Stimulated activated CD8-positive, alpha-beta memory T cell treated with anti-CD3 and anti-CD28 coated beads, Interleukin-7, amount 100 ng/mL, for 1 hour (primary cell): ENCODE measurements at places on chromosomes 3 and 15.

DNA sequence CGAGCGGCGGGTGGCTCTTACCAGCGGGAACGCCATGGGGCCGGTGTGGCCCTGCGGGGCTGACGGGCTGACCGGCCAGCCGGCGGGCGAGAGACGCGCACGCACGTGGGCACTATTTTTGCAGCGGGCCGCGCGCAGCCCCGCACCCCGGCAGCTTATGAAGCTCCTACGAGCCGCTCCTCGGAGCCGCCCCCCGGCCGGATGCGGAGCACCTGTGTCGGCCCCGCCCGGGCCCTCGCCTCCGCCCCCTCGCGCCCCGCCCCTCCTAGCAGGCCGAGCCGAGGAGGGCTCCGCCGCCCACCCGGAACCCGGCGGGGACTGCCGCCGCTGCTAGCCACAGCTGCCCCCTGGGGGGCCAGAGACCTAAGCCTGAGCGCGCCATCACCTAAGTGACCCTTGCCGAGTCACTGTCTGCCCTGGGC, 683 bp upstream of the CPEB1 start:
- DNase-seq, result peak; percentile 20

DNA sequence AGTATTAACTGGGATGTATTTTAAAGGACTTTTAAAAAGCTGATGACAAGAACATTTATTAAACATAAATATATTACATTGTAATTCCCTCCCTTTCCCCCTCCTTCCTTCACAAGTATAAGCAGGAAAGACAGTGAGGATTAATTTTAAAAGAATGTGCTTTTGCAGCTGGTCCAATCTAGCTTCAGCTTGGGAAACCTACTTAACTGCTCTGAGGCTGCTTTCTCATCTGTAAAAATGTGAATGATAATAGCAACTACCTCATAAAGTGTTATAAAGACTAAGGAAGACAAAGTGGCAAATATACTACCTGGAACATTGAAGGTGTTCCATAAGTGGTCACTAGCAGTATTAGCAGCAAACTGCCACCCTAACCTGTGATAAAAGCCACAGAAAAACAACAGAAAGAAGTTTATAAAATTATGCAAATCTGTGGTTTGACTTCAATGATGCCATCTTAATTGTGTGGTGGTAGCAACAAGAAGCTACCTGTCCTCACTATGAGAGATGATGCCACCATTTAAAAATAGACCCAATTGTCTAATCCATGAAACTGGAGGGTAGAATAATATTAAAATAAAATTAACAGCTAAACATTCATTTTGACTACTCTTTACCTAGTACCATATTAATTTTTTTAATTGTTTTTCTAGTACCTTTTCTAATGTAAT, 20.0 kb downstream of the DHX36 start:
- no peak for DNase-seq

DNA sequence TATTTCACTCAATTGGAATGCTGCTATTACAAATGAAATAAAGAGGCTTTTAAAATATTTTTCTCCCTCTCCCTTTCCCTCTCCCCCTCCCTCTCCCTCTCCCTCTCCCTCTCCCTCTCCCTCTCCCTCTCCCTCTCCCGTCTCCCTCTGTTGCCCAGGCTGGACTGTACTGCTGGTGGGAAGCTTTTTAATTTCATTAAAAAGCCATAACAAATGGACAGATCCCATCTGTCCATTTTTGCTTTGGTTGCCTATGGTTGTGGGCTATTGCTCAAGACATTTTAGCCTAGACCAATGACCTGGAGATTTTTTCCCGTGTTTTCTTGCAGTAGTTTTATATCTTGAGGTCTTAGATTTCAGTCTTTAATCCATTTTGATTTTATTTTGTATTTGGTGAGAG, 107.2 kb upstream of the LRRC3B start:
- DNase-seq, result no peak

DNA sequence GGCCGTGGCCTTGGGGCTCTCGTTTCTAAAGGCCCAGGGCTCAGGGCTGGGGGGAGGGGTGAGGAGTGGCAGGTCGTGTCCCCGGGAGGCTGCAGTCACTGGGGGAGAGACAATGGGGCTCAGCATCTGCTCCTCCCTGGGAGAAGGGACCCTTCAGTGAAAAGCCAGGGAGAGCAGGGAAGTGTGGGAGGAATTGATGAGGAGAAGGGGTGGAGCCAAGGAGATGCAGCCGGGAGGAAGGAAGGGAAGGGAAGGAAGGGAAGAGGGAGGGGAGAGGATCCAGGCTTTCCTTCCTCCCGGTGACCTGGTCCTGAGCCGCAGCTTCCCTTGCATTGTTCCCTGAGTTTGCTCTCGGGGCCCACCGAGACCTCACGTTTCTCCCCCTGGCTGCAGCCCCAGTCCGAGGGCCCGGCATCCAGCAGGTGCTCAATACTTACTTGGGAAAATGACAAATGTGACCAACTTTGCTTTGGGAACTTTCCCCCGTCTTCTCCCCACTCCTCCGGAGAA, 1.4 kb upstream of the ZNF710 start:
- DNase-seq, result no peak

DNA sequence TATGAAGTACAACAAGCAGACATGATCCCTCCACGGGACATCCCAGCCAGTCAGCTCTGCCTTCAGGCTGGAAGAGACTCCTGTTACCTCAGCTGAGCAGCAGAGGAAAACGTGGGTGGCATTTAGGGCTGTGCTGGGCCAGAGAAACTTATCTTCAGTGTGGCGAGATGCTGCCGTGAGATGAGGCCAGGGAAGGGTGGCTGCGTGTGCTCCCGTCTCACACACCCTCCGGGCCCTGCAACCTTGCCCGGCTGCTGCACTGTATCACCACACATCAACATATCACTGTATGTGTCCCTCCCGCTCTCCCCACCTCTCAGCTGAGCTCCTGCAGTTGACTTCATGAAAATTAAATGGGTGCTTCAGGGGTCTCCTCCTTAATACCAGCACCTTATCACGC, 23.4 kb downstream of the BMF start:
- DNase-seq, result no peak

- DNase-seq, result no peak
Observed at GRCh38 chr3:11698326-11699082, 54.8 kb upstream of the VGLL4 start.

DNA sequence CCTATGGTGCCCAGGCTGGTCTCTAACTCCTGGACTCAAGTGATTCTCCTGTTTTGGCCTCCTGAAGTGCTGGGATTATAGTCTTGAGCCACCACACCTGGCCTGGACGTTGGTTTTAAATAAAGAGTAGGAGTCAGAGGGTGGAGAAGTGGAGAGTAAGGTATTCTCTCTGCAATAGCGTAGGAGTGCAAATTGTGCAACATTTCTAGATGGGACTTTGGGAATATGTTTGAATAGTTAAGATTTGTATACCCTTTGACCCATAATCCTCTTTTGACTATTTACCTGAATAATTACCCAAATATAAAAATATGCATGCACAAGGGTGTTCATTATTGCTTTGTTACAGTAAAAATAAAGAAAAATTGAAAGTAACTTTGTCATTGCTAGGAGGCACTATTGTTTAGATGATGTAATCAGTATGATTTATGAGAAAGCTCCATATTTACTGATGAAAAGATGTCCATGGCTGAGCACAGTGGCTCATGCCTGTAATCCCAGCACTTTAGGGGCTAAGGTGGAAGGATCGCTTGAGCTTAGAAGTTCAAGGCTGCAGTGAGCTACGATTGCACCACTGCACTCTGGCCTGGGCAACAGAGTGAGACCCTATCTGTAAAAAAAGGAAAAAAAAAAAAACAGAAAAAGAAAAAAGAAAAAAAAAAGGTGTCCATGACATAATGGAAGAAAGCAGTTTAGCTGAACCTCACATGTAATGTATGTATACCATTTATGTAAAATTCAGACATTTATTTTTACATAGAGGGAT, 15.1 kb upstream of the XYLB start:
- DNase-seq, result no peak

DNA sequence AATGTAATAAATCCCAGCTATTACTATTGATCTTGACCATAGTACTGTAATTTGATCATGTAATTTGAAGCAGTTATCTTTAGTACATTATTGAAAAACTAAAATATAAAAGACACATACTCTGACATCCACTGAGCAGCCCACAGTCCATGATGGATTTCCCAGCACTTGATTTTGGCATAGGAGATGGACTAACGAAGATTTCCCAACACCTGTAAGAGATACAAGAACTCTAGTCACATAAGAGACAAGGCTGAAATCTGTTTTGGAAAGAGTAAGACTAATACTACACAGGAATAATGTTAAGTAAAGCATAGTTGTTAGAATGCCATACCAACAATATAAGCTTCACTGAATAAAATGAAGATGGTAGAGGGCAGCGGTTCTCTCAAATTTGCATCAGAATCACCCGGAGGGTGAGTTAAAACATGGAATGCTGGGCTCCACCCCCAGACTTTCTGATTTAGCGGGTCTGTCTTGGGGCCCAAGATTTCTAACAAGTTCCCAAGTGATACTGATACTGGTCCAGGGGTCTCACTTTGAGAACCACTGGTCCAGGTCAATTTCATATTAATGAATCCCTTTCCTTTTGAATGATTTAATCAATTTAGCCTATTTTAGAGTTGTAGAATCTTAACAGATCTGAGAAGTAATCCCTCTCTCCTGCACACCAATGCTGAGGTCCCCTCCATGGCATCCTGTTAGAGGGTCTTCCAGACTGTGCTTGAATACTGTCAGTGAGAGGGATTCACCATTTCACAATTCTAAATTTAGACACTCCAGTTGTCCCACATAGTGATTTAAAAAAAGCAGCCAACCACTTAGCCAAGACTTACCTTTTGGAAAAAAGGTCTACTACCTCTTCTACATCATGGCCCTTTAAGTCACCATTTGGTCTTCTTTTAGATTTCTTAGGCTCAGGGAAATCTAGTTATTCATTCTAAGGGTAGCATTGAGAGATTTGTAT, 11.5 kb downstream of the RABL3 start:
- no peak for DNase-seq

DNA sequence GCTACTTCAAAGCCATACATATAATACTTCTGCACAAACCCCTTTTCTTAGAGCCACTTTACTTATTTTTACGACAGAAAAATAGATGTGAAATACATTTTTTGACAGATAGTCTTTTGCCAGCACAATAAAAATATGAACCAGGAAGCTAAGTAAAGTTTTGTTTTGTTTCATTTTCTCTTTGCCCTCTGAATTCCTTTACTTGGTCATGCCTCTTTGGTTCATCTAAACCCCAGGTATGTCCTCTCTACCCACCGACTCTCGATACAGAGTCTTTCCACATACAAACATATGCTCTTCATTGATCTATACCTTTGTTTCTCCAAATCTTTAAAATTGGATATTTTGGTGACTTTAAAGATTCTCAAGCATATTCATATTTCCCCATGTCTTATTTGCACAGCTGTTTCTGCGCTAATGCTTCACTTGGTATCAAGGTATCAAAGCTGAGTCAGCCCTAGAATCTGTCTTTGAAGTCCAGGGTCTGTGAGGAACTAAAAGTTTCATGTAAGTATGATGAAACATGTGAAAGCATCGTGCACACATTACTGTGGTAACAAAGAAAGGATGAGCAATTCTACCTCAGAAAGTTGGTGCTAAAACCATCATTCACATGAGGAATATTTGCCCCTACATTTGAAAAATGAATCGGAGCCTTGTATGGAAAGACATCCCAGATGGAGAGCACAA, 845.4 kb downstream of the NAALADL2 start:
- no peak for DNase-seq

- no peak for DNase-seq
Observed at GRCh38 chr3:126983276-126983652, 349 bp downstream of the PLXNA1 start.

- no peak for DNase-seq
Observed at GRCh38 chr3:161339517-161340500, 31.5 kb downstream of the SPTSSB start.

GRCh38 chr3:103167850-103168249, 733.0 kb downstream of the ZPLD1 start:
- DNase-seq, result no peak

DNA sequence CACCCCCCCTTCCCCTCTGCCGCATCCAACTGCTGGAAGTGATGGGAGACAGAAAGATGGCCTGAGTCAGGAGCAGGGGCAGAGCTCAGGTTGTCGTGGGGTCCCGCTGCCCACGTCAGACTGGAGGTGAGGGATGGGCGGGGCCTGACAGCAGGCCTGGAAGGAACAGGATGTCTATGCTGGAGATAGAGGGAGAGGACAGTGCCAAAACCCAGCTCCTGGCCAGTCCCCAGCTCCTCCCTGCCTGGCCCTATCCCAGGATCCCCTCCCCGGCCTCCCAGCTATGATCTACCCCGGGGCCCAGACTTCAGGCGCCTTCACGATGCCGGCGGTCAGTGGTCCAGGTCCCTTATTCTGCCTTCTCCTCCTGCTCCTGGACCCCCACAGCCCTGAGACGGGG, at the start of gene LMAN1L:
TSS of gene LMAN1L (plus strand) at position 303 of the 400 bp plus-strand sequence. CDS start at position 323, 20 bp downstream.
- no peak for DNase-seq

- no peak for DNase-seq
Observed at GRCh38 chr15:39730552-39730951, 52.1 kb downstream of the FSIP1 start.

DNA sequence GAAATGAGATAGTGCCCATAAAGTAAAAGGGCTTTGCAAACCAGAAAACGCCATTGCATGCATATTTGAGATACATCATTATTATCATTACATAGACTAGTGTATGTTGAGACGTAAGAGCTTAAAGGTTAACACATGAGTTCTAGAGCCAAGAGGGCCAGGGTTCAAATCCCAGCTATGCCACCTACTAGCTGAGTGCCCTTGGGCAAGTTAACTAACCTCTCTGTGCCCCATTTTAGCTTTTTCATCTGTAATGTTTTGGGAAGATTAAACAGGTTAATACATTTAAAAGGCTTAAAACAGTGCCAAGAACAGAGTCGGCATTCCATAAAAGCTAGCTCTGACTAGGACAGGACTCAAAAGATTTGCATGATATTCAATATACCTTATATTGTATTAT, 22.8 kb downstream of the IQSEC1 start:
- DNase-seq, result no peak

GRCh38 chr3:110903771-110904519, 167.7 kb upstream of the NECTIN3 start:
- no peak for DNase-seq

DNA sequence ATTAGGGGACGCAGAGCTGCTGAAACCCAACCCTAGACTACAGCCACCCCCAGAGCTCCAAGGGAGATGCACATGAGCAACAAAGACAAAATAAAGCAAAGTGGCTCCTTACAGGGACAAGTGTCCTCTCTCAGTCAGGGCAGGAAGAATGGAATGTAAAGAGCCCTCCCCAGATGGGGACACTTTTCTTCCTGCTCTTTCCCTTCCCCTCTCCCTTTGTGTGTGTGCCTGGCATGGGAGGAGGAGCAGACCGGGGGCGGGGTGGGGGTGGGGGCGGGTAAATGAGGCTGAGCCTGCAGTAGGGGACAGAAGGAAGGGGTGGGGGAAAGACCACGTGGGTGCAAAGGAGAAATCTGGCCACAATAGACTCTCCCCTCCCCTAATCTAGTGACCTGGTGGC, 37.4 kb downstream of the ACAA1 start:
- DNase-seq, result no peak

- DNase-seq, result no peak
Observed at GRCh38 chr15:40929660-40930429, 705 bp downstream of the DLL4 start.

DNA sequence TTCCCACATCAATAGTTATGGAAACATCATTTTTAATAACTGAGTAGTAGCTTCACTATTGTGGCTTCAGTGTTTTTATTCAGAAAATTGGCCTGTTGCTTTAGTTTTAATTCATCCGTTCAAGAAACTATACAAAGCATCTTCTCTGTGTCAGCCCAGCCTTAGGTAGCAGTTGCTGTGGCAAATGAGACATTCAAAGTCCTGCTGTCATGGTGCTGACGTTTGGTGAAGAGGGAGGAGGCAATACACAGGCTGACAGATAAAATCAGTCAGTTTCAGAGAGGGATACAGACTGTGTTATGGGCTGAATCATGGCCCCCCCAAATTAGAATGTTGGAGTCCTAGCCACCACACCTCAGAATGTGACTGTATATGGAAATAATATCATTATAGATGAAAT, 56.5 kb downstream of the SLC7A14 start:
- DNase-seq, result no peak
